Stimulated activated CD4-positive, alpha-beta T cell treated with anti-CD3 and anti-CD28 coated beads, Interleukin-1b, Interleukin-23, amount 100 ng/mL, for 48 hours (primary cell): ENCODE measurements at places on chromosomes 2 and 18.
A peak's percentile ranks its signal among the peaks of the same experiment; 100 is the strongest.

GRCh38 chr2:226312155-226312554, 487.5 kb downstream of the IRS1 start:
- DNase-seq: no peak

GRCh38 chr18:11035814-11036495, 113.4 kb downstream of the PIEZO2 start:
- DNase-seq: no peak

GRCh38 chr2:192123847-192124246, 70.9 kb downstream of the TMEFF2 start:
- no peak for DNase-seq

GRCh38 chr18:7735626-7736175, 168.6 kb downstream of the PTPRM start:
- DNase-seq: no peak

- no peak for DNase-seq
These were observed 260.8 kb downstream of the SH3BP4 start for GRCh38 chr2:235212501-235213158.

GRCh38 chr2:119116411-119117295, 41.9 kb downstream of the C1QL2 start:
- DNase-seq: no peak

DNA sequence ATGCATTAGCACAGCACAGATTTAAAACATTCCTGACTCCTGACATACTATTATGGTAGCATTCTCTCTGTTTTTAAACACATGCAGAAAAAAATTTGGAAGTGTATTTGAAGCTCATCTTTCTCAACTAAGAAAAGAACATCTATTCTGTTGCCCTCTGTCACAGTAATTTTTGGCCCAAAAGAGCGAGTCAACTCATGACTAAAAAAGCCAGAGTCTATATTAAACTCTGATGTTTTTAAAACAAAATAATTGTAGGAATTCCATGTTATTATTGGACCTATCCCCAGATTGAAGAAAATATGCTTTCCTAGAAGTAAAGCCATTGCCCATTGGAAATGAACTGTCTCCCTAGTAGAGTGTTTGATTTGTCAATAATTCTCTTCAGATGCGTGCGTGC, 96.7 kb downstream of the CRIM1 start:
- no peak for DNase-seq

- no peak for DNase-seq
These were observed 40.8 kb downstream of the HDAC4 start for GRCh38 chr2:239360008-239360407.

DNA sequence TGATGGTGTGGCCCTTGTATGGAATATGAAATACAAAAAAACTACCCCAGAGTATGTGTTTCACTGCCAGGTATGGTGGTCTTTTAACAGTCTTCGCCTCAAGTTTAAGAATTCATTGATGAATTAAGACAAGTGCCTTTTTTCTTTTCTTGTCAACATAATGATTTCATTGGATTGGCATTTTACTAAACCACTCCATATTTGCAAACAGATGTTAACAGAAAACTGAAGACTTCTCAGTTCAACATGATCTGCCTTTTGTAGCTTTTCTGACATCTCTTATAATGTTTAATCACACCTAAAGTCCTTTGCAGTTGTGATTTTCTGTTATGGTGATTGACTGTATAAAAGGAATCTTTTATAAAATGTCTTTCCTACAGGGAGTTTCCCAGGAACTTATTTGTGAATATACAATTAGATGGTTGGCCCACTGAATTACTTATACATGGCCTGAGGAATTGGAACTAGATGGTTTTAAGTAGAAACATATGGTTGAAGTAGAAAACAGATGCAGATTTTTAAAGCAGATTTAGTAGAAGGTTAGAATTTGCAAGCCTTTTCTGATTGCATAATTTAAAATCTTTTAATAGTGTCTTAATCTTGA, 39.7 kb downstream of the DYNC1I2 start:
- no peak for DNase-seq

- peak; percentile 47 for DNase-seq
These were observed 86.2 kb upstream of the HAAO start for GRCh38 chr2:42878581-42878980.

GRCh38 chr2:231601356-231602229, 8.9 kb downstream of the TEX44 start:
- DNase-seq: peak; percentile 81

- no peak for DNase-seq
These were observed 858.5 kb upstream of the PIK3C3 start for GRCh38 chr18:41096504-41096903.

- DNase-seq: no peak
These were observed 11.2 kb downstream of the DGUOK start for GRCh38 chr2:73937899-73938298.

- DNase-seq: no peak
These were observed 1.7 kb downstream of the ITGA4 start for GRCh38 chr2:181458871-181459270.

- DNase-seq: no peak
These were observed 42.1 kb downstream of the ODC1 start for GRCh38 chr2:10406016-10406415.

GRCh38 chr2:8370258-8370802, 311.5 kb upstream of the ID2 start:
- DNase-seq: no peak

GRCh38 chr2:142741764-142742269, 135.6 kb upstream of the KYNU start:
- DNase-seq: no peak

DNA sequence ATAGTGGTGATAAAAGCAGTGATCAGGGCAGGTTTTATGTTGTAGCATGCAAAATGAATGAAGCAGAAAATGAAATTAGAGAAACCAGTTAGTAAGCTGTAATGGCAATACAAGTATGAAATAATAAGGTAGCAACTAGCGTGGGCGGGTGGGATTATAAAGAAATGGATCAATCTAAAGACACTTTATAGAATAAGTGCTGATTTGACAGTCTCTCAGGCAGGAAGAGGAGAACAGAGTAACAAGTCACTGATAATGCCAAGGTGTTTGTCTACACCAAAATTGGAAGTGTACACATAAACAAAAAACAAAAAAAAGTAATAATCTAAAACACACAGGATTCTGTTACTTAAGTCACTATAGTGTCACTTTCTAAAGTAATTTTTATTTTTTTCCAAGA, 51.0 kb upstream of the PCBP1 start:
- DNase-seq: no peak

DNA sequence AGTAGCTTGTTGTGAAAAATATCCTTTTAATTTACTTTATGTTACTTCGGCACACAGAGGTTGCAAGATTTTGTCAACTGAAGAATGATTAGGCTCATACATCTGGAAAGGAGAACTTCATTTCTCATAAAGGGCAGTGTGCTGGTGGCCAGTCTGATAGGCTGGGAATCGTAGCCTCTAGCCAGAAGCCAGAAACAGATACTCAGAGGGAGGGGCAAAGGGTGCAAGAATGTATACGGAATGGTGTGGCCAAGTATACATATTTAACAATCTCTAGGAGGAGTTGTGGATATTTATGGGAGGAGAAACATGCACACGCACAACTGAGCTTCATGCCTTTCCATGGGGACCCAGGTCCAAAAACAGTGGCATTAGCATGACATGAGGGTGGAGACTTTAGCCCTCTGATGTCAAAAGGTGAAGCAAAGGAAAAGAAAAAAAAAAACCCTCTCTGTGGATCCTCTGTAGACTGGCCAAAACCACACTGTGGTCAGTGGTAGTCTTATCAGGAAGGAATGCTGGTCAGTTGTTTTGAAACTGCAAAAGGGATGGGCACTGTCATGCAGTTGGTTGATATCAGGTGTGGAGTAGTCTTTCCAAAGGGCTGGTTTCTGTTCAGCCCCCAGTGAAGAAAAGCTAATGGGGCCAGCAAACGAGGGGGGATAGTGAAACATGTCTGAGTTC, 34.9 kb upstream of the APCDD1 start:
- no peak for DNase-seq

DNA sequence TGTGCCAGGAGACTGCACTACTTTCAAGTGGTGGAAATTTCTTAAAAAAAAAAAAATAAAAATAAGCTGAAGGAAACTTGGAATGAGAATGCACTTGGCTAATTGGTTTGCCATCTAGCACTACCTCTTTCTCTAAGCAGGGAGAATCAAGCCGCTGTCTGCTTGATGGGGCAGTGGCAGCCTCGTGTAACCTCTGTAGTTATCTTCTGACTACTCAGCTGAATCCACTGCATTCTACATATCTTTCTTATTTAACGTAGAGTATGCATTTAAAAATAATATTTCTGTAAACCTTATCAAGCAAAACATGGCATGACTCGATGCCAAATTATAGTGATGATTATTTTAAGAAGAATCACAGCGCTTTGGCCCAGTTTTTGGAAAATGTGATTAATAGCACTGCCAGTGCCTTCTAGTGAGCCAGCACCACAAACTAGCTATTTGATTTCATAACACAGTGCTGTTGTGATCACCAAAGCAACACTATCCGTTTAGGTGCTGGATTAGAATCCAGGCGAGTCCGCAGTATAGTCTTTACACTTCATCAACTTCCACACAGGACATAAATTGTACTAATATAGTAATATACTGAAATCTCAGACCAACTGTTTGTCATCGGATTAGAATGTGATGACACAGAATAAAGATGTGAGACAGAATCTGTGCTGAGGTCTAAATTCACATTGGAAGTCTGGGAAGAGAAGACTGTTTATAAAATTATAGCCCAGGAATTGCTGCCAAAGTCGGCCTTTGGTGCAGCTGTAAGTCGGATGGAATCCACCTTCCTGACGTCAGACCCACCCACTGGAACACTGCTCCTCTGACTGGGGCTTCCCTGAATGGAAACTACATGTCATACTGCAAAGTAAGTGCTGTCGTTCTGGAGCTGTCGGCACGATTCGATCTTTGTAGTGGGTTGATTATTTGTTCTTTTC, 136.5 kb upstream of the ETAA1 start:
- DNase-seq: no peak

- no peak for DNase-seq
These were observed 490 bp downstream of the BCS1L start for GRCh38 chr2:218659988-218660358.

- DNase-seq: no peak
These were observed 25.7 kb downstream of the RBFA start for GRCh38 chr18:80059945-80060344.

- DNase-seq: no peak
These were observed 50.5 kb upstream of the ST8SIA3 start for GRCh38 chr18:57301573-57302559.

- DNase-seq: no peak
These were observed 5.1 kb downstream of the FECH start for GRCh38 chr18:57581301-57581934.

- no peak for DNase-seq
These were observed 7.2 kb upstream of the POLE4 start for GRCh38 chr2:74951211-74951754.

- DNase-seq: no peak
These were observed 28.0 kb upstream of the LTBP1 start for GRCh38 chr2:32918774-32919173.

- no peak for DNase-seq
These were observed 103.8 kb downstream of the PLCL1 start for GRCh38 chr2:197908156-197908555.

- DNase-seq: no peak
These were observed 373.0 kb downstream of the CDH2 start for GRCh38 chr18:27803957-27804356.
